Mesothelial cell of epicardium (in vitro differentiated cells): ENCODE measurements at places on chromosomes 7 and 10. TPM values are rescaled to one million over a fixed set of nuclear protein-coding genes. Genes with fewer than 3 reads are reported as not detected.

GPRIN2 gene
- total RNA-seq = 19.6 to 20.7 TPM (median 20.3 TPM) in 3 replicates

NUPR2 gene
- not detected in 3 replicates for total RNA-seq

ACBD7 gene
- total RNA-seq = 2.1 to 3.1 TPM (median 2.4 TPM) in 3 replicates

PSD gene
- 12.4 to 14.3 TPM (median 13.4 TPM) in 3 replicates for total RNA-seq

MMP21 gene
- total RNA-seq = 0.18 to 0.27 TPM (median 0.23 TPM) in 3 replicates

NPFFR1 gene
- total RNA-seq = 0.11 to 0.14 TPM (median 0.13 TPM) in 3 replicates

DDC gene
- not detected in 3 replicates for total RNA-seq

OR2A42 gene
- total RNA-seq = 0.09 to 0.50 TPM (median 0.22 TPM) in 3 replicates

HECW1 gene
- total RNA-seq = 1.0 to 1.9 TPM (median 1.4 TPM) in 3 replicates

OPALIN gene
- total RNA-seq = not detected in 3 replicates

LOXL4 gene
- 7.0 to 7.9 TPM (median 7.5 TPM) in 3 replicates for total RNA-seq

PILRA gene
- total RNA-seq = 6.1 to 7.3 TPM (median 6.7 TPM) in 3 replicates

FGFR2 gene
- total RNA-seq = 78.0 to 88.3 TPM (median 83.2 TPM) in 3 replicates

RAB19 gene
- 1.6 to 2.7 TPM (median 1.6 TPM) in 3 replicates for total RNA-seq

GRID2IP gene
- 1.4 to 1.5 TPM (median 1.5 TPM) in 3 replicates for total RNA-seq

SSC4D gene
- 22.4 to 26.2 TPM (median 25.2 TPM) in 3 replicates for total RNA-seq

CFTR gene
- total RNA-seq = 0.91 to 2.7 TPM (median 1.4 TPM) in 3 replicates

HOXA6 gene
- total RNA-seq = 43.7 to 45.6 TPM (median 44.4 TPM) in 3 replicates

FRA10AC1 gene
- total RNA-seq = 23.4 to 27.0 TPM (median 24.2 TPM) in 3 replicates

DNA sequence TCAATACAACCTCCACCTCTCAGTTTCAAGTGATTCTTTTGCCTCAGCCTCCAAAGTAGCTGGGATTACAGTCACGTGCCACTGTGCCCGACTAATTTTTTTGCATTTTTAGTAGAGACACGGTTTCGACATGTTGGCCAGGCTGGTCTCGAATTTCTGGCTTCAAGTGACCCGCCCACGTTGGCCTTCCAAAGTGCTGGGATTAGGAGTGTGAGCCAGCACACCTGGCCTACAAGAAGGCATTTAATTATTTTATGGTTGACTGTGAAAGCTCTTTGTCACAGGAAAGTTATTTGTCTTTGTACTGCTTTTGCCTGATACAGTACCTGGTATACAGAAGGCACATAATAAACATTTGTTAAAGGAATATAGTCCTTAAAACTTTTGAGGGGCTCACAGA is 12.9 kb downstream of the MYOZ1 start:
- DNase-seq = no peak

- DNase-seq = no peak
Observed at GRCh38 chr7:69893906-69894305, 295.6 kb downstream of the AUTS2 start.

- no peak for DNase-seq
Observed at GRCh38 chr10:2464483-2464882, 602.9 kb upstream of the PFKP start.

DNA sequence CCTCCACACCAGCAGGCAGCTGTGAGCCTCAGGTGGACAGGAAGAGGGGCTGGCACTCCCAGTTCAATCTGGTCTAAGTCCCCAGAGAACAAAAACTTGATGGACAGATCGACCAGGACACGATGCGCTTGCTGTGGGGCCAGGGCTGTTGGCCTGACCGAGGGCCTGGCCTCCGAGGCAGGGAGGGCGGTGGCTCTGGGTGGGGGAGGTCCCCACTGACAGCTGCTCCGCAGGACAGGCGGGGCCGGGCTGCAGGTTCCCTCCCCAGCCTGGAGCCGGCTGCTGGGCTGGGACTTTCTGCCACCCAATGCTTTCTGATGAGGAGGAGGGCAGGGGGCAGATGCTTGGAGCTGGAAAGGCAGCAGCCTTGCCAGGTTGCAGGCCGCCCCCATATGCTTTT is 37.4 kb upstream of the ADGRA1 start:
- no peak for DNase-seq

DNA sequence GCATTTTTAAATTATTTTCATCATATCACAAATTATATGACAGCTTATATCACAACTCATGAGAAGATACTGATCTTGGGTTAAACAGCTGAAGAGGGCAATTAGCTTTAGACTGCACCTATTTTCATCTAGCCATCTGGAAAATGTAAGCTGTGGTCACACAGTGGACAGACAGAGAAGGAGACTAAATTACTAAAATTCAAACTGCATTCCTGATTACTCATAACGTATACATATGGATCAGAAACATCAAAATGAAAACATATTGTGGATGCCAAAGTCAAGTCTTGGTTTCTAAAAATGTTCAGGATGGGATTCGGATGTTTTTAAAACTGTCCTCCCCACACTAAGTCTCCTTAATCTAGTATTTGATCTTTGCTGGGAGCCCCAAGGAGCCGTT is 6.6 kb downstream of the BBIP1 start:
- no peak for DNase-seq

DNA sequence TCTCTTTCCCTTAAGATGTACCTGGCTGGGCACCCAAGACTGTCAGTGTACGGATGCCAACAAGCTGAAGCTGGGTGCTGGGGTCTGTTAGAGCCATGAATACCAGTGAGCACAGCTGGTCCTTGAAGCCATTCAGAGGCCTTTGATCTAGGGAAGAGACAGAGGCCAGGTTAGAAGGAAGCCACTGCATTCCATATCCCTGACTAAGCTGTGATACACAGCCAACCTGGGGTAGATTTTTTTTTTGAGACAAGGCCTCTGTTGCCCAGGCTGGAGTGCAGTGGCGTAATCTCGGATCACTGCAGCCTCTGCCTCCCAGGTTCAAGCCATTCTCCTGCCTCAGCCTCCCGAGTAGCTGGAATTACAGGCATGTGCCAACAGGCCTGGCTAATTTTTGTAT is 20.8 kb downstream of the ZDHHC16 start:
- DNase-seq = no peak

- DNase-seq = no peak
Observed at GRCh38 chr7:132489776-132490237, 86.5 kb downstream of the PLXNA4 start.

- DNase-seq = no peak
Observed at GRCh38 chr7:21616796-21617436, 74.1 kb downstream of the DNAH11 start.

DNA sequence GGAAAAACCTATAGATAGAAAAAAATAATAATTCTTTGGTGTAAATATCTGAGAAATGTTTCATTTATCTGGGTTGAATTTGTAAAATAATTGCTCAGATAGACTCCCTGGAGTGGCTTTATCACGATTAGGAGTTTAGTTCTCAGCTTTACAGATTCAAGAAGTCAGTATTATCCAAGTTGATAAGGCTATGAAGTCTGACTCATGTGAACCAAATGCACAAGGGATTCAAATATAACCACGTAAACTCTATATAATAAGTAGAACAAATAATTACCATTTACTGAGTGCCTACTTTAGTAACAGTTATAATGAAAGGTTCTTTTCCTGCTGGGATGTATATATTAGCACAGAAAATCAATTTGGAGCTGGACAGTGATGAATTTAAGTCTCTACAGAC is 290.4 kb downstream of the PRKG1 start:
- no peak for DNase-seq

DNA sequence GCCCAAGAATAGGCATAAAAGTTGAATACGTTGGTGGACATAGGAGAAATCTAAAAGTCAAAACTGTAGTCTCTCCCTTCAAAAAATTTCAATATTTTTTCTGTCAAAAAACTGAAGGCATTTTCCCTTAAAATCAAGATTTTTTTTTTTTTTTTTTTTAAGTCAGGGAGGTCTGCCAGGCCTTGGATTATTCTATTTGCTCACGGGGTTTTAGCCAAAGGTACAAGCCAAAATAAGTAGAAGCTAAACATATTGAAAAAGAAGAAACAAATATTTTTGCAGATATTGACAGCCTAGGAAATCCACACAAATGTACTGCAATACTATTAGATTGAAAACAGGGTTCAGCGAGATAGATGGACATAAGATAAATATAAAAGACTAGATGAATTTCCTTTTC is 190.1 kb upstream of the PLXDC2 start:
- DNase-seq = no peak

- DNase-seq = no peak
Observed at GRCh38 chr7:154569916-154570315, 433.0 kb downstream of the PAXIP1 start.

DNA sequence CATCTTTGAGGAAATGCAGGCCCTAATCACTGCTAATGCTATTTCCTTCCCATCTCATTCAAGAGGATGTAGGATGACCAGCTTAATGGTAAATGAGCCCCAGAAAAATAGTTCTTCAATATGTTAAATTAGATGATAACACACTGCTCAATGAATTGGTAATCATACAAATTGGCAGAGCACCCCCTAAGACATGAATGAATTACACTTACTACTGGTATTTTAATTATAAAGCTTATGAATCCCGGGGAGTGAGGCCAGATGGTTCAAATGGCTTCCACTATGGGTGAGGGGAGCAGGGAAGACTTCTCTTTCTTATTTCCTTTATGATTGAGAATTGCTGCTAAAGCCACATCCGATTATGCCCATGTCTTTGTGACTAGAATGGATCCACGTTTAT is 159.2 kb upstream of the TARP start:
- no peak for DNase-seq

- DNase-seq = no peak
Observed at GRCh38 chr10:63375458-63375857, 90.3 kb downstream of the JMJD1C start.

- DNase-seq = no peak
Observed at GRCh38 chr7:158495216-158495615, 92.4 kb downstream of the PTPRN2 start.

- DNase-seq = no peak
Observed at GRCh38 chr10:119754085-119754484, 28.2 kb downstream of the INPP5F start.

GRCh38 chr10:79608505-79609375 is 2.0 kb upstream of the SFTPA1 start:
- no peak for DNase-seq

DNA sequence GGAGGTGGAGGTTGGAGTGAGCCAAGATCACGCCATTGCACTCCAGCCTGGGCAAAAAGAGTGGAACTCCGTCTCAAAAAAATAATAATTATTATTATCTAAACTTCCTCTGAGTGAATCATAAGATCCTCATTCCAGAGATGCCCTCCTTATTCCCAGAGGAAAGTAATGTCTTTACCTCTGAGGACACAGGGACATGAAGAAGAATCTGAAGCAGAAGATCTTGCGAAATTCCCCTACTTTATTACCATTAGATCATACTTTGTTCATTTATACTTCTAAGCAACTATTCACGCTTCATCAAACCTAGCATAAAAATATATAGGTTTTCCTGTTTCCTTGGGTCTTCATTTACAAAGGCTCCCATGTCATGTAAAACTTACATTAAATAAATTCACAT is 143.1 kb downstream of the ETV1 start:
- DNase-seq = no peak

DNA sequence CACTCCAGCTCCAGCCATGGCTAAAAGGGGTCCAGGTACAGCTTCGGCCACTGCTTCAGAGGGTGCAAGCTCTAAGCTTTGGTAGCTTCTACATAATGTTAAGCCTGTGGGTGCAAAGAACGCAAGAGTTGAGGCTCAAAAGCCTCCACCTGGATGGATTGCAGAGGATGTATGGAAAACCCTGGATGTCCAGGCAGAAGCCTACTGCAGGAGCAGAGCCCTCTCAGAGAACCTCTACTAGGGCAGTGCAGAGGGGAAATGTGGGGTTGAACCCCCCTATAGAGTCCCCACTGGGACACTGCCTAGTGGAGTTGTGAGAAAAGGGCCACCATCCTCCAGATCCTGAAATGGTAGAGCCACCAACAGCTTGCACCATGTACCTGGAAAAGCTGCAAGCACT is 10.7 kb upstream of the RNF32 start:
- DNase-seq = no peak

DNA sequence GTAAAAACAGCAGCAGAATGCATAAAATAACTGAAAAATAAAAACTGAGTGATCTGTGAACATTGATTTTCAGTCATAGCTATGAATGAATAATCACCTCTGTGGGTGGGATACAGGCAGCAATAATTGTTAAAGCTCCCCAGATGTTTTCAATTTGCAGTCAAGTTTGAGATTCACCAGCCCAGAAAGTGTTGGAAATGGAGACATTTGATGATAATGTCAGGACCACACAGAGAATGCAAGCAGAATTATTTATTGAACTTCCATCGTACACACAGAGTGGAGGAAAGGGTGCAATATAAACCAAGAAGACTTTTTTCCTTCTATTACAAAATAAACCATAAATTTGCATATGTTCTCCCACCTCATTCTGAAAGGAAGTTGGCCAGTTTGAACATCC is 601.7 kb downstream of the ANKRD7 start:
- DNase-seq = no peak
